Stimulated activated CD4-positive, alpha-beta T cell treated with anti-CD3 and anti-CD28 coated beads, Interleukin-2, amount 100 ng/mL, for 24 hours (primary cell): ENCODE measurements at places on chromosomes 4 and X.

DNA sequence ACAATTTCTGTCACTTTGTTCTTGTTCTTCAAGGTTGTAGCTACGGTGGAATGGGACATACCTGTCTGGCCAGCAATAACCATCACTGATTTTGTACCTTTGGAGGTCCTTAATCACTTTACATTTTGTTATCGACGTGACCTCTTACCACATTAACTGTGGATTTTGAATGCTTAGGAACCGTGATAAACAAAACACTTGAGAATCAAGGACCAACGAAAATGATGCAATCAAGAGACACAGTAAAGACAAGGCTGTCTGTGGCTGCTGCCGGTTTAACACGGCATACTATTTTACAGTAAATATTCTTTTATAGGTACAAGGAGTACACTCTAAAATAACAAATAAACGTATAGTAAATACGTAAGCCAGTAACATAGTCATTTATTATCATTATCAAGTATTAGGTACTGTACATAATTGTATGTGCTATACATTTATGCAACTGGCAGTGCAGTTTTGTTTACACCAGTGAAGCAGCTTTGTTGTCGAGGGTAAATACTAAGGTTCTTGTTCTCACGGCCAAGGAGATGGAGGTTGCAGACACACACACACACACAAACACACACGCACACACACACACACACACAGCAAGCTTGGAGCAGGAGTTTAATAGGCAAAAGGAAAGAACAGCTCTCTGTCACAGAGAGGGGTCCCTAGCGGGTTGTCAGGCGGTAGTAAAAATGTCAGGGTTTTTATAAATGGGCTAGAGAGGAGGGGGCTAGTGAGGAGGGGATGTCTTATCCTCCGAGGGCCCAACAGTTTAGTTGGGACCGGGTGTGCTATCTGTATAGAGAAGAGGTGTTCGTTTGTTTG is 194.7 kb upstream of the CXorf51B start:
- no peak for DNase-seq

DNA sequence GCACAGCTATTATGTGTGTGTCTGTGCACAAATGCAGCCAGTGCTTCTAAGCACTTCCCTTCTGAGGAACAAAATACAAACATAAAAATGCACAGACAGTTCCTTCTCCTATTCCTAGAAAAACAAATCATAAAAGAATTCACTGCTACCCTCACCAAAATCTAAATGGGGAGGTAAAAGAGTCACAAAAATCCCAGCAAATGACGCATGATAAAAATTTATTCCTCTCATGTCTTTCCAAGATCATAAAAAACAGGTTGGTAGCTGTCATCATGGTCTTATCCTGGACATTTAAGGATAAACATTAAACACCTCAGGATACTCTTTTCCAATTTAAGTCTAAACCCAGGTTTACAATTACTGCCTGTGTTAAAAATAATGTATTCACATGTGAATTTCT is 124.9 kb downstream of the ADAMTS3 start:
- DNase-seq, result no peak

DNA sequence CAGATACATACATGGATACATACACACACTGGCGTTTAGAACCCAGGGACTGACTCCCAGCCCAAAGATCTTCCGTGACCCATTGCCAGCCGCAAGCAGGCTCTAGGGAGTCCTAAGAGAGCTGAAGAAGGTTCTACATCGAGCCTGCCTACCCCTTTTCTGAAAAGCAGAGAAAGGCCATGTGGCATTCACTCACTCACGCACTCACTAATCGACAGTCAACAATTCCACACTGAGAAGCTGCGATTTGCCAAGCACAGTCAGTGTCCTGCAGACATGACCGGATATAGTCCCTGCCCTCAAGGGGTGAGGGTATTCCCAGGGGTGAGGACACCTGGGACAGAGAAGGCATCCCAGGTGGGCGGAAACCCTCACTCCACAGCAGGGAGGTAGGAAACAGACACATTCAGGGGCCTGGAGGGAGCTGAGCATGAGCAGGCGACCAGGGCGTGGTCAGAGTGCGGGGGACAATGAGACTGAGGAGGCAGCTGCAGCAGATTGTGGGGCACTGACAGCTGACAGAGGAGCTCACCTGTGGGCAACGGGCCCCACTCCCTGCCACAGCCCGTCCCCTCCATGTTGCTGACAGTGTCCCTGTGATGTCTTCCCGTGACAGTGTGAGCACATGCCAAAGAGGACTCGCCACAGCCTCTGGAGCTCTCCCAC is 13.2 kb upstream of the MAN2B2 start:
- no peak for DNase-seq

GRCh38 chrX:68807818-68808217 is 21.0 kb upstream of the EFNB1 start:
- DNase-seq, result no peak

DNA sequence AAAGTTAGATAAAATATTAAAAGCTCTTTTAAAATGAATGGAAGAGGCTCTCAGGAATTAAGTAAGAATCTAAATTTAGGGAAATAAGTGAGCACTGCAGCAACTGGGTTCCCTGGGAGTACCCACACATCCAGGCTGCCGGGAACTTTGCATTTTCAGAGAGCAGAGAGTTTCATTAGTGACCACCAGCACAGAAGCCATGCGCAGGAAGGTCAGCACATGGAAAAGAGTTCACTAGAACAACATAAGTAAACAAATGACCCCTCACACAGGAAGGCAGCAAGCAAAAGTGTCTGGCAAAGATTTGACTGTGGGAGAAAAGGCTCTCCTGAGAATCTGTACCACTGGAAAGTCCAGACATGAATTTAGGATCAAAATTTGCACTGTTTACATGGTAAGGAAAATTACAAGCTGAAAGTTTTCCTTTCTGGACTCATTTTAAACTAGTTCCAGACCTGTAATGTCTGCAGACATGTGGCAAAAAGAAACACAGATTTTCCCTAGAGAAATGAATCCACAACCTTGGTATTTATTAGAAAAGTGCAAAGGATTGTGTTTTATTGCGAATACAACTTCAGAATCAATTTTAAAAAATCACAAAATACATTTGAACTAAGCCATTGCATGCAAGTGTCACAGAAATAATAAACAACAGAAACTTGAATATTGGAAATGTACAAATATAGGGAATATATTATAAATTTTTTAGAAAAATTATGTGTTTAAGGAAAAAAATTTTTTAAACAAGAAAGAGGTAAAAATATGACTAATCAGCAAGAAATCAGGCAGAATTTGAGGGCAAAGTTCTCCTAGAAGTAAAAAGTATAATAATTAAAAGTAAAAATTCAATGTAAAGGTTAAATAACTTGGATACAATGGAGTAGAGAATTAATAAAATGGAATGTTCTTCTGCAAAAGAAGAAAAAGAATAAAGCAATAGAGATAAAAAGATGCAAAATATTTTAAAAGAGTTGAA is 18.4 kb upstream of the MYOZ2 start:
- DNase-seq, result no peak

- no peak for DNase-seq
Measured at GRCh38 chr4:54378461-54378860, 149.4 kb downstream of the PDGFRA start.

DNA sequence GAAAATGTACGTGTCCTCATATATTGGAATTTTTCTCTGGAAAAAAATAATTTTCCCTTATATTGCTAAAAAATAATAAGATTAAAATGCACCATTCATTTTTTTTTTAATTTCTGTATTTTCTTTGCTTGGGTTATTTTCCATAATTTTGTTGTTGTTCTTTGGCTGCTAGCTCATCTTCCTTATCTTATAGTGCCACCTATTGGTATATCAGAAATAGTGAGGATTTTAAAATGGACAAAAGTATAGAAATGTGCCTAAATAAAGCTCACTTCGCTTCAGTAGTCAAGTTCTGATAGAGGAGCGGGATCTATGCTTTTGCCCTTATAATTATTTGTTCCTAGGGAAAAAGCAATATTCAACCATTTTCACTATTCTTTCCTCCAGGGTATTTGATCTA is 134.8 kb downstream of the NAP1L3 start:
- no peak for DNase-seq

- peak; percentile 35 for DNase-seq
Measured at GRCh38 chr4:1792832-1793495, at the start of gene FGFR3. Gene FGFR3, plus strand, starts transcription at chr4:1793293. Its CDS starts 642 bp downstream, at chr4:1793935.

DNA sequence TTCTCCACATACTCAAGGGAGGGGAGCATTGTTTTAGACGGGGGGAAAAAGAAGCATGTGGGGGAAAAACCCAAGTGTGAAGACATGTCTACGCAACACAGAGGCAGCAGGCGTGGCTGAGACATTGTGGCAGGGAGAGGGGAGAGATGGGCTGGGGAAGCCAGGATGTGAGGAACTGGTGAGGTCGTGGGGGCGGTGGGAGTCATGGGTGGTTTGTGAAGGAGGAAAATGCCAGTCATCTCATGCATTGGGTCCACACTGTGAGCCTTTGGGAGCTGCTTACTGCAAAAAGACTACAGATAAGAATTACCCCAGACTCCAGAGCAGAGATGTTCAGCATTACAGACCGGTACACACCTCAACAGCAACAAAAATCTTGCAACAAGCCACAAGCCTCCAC is 2.1 kb downstream of the JAKMIP1 start:
- DNase-seq, result peak; percentile 69

DNA sequence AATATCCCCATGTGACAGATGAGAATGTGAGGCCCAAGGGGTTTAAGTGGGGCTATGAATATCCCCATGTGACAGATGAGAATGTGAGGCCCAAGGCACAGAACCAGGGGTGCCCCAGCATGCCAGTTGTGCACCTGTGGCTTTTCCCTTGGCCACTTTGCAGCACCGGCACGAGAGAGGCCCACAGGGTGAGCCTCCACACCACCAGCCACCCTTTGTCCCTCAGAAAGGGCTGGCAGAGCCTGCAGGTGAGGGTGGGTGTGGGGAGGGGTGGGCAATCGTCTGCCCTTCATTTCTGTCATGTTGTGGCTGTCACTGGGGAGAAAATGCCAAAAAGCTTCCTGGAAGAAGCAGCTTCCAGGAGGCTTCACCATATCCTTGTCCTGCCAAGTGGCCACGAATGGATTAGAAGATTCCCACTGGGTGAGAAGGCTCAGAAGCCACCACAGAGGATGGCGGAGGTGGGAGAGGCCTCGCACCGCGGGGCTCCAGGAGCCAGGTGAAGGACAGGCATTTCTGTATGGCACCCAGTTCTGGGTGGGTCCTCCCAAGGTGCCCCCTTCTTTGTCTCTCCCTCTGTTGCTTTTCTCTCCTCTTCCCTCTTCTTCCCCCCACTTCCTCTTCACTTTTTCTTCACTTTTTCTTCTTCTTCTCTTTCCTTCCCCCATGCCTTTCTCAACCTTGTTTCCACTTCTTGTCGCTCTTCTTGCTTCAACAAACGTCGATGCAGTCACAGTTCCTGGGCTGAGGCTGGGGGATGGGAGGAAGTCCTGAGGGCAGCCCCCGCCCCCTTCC is 469 bp upstream of the GPR78 start:
- DNase-seq, result no peak

DNA sequence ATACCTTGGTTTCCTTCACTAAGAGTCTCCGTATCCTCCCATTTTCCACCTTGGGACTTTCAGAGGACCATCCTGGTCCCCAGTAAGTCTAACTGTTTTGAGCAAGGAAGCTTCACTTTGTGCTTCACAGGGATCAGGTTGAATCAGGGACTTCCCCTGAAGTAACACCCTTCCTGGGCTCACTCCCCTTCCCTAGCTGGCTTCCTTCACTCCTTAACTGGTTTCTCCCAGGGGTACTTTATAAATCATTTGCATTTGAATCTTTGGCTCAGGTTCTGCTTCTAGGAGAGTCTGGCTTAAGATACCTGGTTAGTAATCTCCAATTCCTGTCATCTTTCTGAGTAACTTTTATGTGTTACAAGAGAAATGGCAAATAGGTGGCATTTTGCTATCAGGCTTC is 24.5 kb upstream of the GRIA2 start:
- DNase-seq, result no peak

DNA sequence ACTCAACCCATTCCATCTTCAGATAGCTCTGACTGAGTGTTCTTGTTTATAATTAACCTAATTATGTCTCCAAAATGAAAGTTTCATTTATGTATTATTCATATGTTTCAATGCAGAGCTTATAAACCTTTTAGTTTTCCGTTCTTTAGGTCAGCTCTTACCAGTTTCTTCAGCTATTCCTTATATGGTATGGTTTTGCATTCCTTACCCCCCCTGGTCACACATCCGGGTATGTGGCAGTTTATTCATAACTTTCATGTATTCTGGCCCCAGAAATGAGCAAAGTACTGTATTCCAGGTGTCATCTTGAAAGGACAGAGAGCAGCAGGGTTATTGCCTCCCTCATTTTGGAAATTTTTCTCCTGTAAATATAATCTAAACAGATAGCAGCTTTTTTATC is 16.8 kb upstream of the IGSF1 start:
- DNase-seq, result no peak

GRCh38 chr4:110025718-110026117 is 113.0 kb downstream of the EGF start:
- no peak for DNase-seq

DNA sequence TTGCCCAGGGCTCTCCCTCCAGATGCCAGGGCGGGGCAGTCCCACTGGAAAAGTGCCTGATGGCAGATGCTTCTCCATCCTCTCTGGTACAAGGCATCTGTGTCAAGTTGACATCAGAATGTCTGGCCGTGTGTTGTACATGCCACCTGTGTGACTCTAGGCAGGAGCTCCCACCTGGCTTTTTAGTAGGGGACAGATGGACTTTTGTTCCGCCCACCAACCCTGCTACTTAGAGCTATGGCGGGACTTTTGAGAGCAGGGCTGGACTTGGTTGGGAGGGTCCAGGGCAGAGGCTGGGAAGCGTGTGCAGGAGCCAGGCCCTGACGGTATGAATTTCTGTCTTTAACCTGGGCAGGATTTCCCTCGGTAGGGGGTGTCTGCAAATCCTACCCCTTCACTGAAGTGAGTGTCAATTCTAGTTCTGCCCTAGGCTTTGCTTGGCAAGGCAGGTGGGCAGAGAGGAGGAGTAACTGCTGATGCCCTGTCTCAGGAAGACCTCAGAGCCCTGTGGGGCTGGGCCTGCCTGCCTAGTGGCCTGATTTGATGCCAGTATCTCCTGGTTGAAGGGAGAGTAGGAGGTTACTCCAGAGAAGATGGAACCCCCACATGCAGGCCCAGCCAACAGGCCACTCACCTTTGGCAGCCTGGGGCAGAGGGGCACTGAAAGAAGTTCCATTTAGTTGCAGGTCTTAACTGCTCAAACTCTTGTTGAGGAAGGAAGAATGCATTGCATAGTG is 99.1 kb downstream of the PJA1 start:
- DNase-seq, result no peak

DNA sequence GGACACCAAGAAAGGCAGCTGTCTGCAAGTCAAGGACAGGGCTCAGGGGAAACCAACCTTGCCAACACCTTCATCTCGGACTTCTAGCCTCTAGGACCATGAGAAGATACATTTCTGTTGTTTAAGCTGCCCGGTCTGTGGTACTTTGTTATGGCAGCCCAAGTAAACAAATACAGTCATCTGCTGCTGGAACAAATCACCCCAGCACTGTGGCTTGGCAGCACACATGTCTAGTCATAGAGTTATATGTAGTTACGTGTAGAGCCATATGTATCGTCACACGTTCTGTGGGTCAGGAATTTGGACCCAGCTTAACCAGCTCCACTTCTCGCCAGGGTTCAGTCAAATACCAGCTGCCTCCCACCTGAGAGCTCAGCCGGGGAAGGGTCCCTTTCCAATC is 2.5 kb downstream of the HTT-AS start:
- no peak for DNase-seq
